ENCODE measurements at places on chromosomes 6 and 20.

GRCh38 chr6:123715006-123715863 is 78.5 kb upstream of the TRDN start:
- DNase-seq = peak; percentile 72

DNA sequence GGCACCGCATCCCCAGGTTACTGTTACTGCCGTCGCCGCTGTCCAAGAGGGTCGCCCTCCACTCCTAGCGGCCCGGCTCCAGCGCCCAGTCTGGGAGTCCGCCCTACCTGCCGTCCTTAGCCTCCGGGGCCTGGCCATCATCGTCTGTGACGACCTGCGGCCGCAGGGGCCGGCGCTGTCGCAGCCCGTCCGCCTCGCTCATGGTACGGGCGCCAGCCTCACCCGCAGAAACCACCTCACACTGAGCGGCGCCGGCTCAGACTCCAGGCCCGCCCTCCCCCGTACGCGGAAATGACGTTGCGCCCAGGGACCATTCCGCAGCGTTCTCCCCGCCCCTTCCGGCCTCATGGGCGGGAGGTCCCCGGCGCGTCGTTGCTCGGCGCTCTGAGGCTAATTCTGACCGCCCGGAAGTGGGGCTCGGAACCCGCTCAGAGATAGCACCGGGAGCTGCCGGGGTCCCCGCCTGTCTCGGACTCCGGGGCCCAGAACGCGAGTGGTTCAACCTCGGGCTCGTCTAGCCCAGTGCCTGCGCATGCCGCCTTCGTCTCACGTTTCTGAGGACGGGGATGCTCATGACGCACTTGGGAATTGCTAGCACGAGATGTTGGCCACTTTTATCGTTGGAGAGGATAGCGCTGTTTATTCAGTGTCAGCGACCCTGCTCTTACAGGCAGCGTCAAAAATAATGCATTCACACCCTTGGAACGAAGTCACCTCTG is at the start of gene APMAP:
APMAP (minus strand) TSS at position 265 of the 719 bp plus-strand sequence; CDS start at position 202, 63 bp downstream.
- peak; percentile 92 for DNase-seq

- no peak for DNase-seq
Measured at GRCh38 chr6:1317302-1317815, 5.5 kb downstream of the FOXQ1 start.

- no peak for DNase-seq
Measured at GRCh38 chr6:16663901-16664300, 97.4 kb downstream of the ATXN1 start.

GRCh38 chr6:154683756-154684523 is 49.3 kb upstream of the SCAF8 start:
- no peak for DNase-seq

- DNase-seq = no peak
Measured at GRCh38 chr6:67393356-67393755, 1241.7 kb upstream of the ADGRB3 start.

DNA sequence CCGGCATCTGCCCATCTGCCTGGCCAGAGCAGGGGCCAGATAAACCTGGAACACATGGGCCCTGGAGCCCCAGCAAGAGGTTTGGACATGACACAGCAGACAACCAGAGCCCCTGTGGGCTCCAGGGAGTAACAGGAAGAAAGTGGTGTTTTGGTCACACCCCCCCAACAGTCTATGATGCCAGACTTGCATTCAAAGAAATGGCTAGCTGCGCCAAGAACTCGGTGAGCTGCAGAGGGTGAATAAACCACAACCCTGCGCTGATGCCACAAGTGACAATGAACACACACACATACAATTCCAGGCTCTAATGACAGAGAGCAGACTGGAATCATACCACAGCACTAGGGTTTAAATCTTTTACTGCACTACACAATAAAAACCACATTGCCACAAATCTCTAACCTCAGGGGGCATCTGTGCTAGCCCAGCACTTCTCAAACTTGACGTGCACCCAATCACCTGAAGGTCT is 34.0 kb downstream of the TRERF1 start:
- no peak for DNase-seq

DNA sequence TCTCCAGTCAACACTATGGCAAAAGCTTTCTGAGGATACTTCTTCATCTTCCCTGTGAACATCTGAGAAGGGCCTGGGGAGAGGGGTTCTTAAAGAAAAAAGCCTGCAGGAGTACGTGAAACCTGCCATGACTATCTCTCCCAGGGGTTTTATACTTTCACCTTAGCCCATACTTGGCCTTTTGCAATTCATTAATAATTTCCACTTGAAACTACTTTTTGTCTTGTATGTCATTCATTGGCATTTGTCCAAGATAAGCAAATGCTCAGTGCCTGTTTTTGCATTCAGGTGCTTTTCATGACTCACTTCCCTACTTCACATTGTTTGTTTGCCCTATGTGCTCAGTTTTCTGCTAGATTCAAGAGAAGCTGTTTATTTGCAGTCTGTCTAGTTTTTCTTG is 580.3 kb upstream of the GJE1 start:
- peak; percentile 99 for DNase-seq

- DNase-seq = no peak
Measured at GRCh38 chr20:36373089-36373488, 67.0 kb downstream of the DLGAP4 start.

GRCh38 chr6:165015676-165016075 is 293.7 kb downstream of the C6orf118 start:
- no peak for DNase-seq
